ENCODE measurements at places on chromosomes 6 and 20.
A peak's percentile ranks its signal among the peaks of the same experiment; 100 is the strongest.

DNA sequence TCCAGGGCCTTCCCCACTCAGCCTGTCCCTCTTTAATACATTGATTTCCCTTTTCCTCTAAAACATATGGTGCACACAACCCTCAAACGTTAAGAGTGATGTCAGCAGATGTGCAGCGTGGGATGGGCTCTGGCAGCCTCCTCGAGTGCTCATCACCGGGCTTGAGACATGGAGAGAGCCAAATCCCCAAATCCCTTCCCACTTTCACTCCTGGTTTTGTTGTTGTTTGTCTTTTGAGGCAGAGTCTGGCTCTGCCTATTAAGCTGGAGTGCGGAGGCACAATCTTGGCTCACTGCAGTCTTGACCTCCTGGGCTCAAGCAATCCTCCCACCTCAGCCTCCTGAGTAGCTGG lies 5.8 kb upstream of the PLTP start:
- no peak for DNase-seq

DNA sequence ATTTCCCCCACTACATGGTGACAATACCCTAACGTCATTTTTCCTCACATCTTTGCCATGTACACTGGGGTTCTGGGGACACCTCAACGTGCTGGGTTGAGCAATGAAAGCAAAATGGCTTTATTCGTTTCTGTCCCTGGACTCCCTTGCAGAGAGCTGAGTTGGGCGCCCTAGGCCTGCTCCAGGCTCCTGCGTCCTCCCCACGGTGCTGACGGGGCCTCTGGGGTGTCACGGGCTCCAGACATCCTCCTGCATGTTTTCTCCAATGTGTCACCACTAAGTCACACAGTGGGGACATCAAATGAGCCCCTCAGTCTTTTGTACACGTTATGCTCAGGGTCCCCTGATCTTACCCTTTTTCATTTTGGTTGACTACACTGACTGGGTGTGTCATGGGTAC lies 99.8 kb downstream of the TTLL2 start:
- no peak for DNase-seq

- no peak for DNase-seq
These were observed 33.2 kb upstream of the CST7 start for GRCh38 chr20:24915892-24916291.

DNA sequence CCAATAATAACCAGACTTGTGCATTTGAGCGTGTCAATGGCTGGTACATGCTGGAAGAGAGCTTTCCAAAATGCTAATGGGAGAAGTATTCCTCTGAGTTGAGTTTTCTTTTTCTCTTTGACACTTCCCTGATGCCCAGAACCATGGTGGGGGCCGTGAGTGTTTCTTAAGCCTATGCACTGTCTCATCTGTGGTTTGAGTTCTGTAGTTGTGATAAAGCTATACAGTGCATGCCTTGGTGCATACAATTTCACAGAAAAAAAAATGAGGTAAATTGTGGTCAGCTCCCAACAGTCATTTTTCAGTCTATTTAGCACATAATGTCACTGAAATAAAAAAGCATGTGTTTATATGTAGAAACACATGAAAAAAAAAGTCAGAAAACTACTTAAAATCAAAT lies 204.8 kb downstream of the HDGFL1 start:
- no peak for DNase-seq

GRCh38 chr6:128981716-128982115 lies 98.8 kb downstream of the LAMA2 start:
- no peak for DNase-seq

GRCh38 chr6:133463790-133464189 lies 222.6 kb downstream of the EYA4 start:
- no peak for DNase-seq

GRCh38 chr20:32316667-32317066 lies 39.2 kb downstream of the KIF3B start:
- no peak for DNase-seq

DNA sequence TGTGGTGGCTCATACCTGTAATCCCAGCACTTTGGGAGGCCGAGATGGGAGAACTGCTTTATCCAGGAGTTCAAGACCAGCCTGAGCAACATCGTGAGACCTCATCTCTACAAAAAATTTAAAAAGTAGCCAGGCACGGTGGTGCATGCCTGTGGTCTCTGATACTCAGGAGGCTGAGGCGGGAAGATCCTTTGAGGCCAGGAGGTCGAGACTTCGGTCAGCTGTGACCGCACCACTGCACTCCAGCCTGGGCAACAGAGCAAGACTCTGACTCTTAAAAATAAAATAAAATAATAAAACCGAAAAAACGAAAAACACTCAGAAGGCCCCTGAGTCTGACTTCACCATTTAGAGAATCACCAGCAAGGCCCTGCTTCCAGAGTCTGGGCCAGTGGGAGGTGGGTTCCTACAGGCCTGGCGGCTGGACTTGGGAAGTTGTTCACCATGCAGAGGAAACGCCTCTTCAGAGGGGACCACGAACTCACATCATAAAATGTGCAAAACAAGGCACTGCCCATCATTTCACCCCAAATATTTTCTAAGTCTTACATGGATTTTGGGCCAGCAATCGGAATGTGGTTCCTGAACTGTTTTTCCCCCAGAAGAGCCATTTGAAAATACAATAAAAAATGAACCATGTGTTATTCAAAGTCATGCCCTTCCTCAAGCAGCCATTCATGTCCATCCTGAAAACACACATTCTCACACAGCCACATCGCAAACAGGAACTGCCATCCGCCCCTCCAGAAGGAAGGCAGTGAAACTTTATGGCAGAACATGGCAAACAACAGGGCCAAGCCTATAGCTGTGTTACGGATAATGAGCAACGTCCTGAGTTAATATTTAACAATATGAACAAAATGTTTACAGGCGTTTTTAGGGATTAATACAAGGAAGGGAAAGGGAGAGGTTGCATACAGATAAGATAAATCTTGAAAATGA lies 57.8 kb downstream of the SLC22A23 start:
- DNase-seq: no peak

DNA sequence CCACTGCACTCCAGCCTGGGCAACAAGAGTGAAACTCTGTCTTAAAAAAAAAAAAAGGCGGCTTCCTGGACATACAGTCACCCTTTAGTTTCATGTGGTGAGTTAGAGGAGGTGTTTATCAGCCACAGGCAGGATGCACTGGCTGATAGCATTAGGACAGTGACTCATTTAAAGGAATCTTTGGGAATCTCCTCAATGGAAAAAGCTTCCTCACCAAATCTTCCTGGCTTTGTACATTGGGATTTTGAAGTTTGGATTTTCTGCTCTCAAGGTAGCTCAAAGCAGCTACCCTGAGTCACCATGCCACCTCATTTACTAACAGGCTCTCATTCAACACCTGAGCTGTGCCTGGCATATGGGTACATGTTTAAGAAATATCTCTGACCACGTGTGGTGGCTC lies 20.2 kb downstream of the PRPH2 start:
- no peak for DNase-seq

DNA sequence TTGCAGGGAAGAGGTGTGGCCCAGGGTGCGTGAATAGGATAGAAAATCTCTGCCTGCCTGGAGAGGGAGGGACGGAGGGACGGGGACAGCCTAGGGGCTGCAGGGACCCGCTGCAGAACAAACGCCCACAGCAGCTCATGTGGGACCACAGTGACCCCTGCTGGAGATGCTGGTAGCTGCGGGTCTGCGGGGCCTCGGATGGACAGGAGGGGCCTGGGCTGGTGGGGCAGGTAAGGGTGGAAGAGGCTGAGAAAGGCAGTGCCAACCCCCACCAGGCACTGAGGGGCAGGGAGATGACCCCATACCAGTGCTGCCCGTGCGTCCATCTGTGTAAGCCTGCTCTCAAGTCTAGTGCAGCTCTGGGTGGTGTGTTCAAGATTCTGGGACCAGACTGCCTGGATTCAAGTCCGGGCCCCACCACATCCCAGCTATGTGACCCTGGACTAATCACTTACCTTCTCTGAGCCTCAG lies 39.4 kb downstream of the KIAA1755 start:
- DNase-seq: peak; percentile 79

DNA sequence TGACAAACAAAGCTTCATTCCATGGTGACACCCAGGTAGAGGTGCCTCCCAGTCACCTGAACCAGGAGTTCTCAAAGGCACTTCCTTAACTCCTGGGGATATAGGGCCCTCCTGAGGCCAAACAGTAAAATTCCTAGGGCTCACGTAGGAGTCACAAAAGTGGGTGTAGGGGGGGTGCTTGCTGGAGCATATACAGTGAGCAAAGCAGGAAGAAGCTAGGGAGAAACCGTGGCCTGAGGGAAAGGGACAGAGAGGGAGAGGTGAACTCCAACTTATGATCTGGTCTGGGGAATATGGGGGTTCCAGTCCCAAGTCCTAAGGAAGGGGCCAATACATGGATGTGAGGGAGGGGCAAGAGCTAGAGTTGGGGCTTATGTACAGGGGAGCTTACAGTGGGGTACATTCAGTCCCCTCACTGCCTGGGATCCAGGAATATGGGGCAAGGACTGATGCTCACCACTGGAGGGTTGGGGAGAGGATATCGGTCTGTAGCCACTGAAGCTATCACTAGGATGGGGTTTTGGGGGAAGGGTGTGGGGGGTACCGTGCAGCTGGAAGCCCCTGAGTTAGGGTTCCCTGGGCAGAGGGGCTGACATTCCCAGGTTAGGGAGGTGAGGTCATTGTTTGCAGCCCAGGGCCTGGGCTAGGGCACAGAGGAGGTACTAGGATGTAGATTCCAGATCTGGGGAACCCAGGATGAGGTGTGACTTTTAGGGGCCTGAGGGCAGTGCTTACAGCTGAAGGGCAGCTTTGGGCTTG lies 950 bp downstream of the PEDS1 start:
- DNase-seq: no peak

GRCh38 chr20:25587536-25587935 lies 2.2 kb upstream of the NINL start:
- no peak for DNase-seq

- DNase-seq: no peak
These were observed 126.4 kb upstream of the CD93 start for GRCh38 chr20:23212464-23212995.

DNA sequence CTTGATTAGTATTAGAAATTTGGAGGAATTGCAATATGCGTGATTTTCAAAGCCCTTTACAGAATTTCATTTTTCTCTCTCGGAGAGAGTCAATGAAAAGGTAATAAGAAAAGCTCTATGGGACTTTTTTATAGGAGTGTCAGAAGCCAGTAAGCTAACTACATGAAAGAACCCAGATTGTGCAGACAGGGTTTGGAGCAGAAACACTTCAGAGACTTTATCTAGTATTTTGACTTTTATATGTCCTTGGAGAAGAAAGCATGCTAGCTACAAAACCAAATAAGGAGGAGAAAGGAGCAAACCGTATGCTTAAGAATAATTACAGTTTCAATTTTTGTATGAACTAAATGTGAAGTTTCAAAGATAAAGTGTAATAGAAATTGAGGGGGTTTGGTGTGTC lies 141.7 kb downstream of the C6orf58 start:
- DNase-seq: no peak

DNA sequence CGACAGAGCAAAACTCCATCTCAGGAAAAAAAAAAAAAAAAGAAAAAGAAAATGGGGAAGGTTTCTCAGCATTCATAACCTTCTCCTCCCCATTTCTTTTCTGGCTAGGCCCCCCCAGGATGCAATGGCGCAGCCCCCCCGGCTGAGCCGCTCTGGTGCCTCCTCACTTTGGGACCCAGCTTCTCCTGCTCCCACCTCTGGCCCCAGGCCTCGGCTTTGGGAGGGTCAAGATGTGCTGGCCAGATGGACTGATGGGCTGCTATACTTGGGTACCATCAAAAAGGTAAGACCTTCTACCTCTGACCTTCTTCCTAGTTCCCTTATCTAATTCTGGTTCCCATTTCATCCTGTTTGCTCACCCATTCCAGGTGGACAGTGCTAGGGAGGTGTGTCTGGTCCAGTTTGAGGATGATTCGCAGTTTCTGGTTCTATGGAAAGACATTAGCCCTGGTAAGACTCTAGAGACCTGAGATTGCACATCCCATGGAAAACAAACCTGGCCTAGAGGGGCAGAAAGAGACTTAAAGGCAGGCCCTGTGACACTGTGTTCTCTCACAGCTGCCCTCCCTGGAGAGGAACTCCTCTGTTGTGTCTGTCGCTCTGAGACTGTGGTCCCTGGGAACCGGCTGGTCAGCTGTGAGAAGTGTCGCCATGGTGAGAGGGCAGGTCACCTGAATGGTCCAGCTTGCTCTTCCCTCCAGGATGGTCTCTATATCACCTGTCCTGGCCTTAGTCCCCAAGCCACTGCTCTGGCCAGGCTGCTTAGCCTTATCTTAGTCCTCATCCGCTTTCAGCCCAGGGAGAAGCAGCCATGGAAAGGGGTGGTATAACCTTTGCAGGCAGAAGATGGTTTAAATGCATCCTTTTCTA lies 1.6 kb downstream of the PHF1 start:
- no peak for DNase-seq

- DNase-seq: no peak
These were observed 4.6 kb downstream of the CST7 start for GRCh38 chr20:24953621-24954133.

GRCh38 chr20:6231556-6231955 lies 108.7 kb upstream of the FERMT1 start:
- no peak for DNase-seq

DNA sequence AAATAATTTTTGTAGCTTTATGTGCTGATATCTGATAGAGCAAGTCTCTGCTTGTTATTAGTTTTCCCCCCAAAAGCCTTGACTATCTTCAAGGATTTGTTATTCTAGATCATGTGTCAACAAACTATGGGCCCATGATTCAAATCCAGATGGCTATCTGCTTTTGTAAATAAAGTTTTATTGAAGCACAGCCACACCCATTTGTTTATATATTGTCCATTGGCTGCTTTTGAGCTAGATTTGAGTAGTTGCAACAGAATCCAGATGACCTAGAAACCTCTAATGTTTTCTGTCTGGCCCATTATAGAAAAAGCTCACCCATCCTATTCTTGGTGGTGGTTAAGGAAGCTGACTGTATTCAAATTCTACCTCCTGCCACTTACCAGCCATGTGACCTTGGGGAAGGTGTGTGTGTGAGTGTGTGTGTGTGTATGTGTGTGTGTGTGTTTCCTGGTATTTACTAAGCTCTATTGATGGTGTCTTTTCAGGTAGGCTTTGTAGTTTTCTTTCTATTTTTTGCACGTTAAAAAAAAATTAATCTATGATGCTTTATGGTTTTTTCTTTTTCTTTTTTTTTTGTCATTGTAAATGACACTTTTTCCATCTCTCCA lies 1.3 kb upstream of the GTSF1L start:
- no peak for DNase-seq

DNA sequence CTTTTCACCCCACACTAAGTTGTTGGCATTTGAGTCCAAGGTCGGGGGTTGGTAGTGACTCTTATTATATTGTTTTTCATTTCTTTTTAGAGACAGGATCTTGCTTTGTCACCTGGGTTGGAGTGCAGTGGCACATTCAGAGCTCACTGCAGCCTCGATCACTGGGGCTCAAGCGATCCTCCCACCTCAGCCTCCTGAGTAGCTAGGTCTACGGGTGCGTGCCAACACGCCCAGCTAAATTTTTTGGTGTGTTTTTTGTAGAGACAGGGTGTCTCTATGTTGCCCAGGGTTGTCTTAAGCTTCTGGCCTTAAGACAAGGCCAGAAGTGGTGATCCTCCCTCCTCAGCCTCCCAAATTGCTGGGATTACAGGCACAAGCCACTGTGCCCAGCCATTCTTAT lies 25.1 kb upstream of the TGM2 start:
- DNase-seq: no peak

- DNase-seq: no peak
These were observed 587.5 kb downstream of the RFPL4B start for GRCh38 chr6:112934433-112935327.

GRCh38 chr20:63494420-63495166 lies 4.3 kb downstream of the EEF1A2 start:
- no peak for DNase-seq

- no peak for DNase-seq
These were observed 20.7 kb downstream of the CGA start for GRCh38 chr6:87074101-87074621.
